DMS79 (cell line): ENCODE measurements at places on chromosomes 6 and 20.

DNA sequence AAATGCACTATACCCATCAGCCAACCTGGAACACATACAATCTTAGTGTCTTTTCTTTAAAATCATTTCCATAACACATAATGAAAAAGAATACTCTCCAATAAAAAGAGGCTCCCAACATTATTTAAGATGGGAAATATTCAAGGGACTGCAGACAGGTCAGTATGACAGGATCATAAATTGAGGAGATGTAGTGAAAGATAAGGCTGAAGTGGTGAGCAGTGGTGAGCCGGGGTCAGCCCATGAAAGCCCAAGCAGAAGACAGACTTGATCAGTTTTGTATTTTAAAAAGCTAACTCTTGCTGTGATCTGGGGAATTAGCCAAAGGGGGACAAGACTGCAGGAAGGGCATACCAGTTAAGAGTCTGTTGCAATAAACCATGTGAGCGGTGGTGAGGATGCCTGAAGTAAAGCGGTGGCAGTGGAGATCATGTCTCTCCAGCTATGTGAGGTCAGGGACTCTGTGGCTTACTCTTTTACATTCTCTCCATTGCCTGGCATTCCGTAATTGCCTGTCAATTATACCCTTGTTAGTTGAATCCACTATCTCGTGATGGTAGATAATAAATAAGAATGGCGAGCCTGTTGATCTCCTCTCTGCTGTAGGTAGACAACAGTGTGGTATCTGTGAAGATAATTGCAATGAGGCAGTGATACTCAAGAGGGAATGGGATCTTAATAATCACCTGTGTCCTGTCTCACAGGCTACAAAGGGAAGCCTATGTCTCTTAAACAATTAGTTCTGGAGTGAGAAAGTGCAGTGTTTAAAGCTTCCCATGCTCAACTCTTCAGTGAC lies 97.4 kb downstream of the FILIP1 start:
- DNase-seq: no peak

DNA sequence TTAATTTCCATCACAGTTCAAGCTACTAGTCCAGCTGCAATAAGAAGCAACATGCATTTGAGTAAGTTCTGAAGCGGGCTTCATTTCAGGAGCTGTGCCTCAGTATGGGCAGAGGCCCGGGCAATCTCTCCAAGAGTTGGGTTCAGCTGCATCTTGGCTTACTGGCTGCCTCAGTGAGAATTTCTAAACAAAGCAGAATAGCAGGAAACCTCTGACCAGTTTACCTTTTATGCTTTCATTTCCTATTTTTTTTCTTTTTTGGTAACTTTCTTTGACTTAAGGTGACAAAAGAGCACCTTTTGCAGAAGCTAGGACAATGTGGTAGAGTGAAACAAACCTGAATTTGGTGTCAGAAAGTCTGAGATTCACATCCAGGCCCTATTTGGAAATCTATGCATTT lies 51.0 kb upstream of the FBXO30 start:
- DNase-seq: no peak

- DNase-seq: no peak
Measured at GRCh38 chr6:53702316-53702715, 36.8 kb upstream of the KLHL31 start.

DNA sequence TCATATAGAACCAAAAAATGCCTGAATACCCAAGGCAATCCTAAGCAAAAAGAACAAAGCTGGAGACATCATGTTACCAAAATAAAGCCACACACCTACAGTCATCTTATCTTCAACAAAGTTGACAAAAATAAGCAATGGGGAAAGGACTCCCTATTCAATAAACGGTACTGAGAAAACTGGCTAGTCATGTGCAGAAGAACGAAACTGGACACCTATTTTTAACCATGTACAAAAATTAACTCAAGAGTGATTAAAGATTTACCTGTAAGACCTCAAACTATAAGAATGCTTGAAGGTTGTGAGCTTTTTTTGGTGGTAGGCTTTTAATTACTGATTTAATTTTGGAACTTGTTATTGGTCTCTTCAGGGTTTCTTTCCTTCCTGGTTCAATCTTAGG lies 236.0 kb upstream of the DEFB112 start:
- DNase-seq: no peak

- no peak for DNase-seq
Measured at GRCh38 chr6:85482206-85482904, 32.5 kb downstream of the NT5E start.

DNA sequence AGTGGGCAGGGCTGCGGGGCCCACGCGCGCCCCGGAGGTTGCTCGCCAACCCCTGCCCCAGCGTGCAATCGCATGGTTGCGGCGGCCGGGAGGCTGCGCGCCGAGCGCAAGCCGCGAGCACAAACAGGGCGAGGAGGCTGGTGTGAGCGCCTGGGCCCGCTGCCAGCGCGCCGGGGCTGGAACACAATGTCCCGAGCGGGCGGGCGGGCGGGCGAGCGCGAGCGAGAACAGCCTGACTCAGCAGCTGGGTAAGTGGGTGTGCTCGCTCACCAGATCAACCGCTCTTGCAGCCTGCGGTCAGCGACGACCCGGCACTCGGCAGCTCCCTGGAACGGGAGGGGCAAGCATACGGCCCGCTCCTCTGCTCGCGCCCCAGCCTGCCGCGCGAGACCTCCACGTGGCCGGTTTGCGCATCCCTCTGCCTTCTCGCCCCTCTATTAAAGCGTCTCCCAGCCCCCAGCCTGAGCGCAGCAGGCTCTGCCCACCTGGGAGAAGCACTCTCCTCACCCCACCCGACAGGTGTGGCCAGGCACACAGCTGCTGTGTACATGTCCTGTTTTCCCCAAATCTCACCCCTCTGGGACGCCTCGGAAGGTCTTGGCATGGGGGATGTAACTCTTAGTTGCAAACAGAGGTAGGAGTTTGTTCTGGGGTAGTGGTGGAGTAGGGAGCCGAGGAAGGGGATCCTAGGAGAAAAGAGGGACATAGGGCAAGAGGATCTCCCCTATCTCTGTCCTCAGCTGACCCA lies 8.7 kb upstream of the ARMC12 start:
- peak; percentile 92 for DNase-seq
